Stimulated activated CD4-positive, alpha-beta T cell treated with anti-CD3 and anti-CD28 coated beads, Interleukin-4, amount 100 ng/mL, for 48 hours (primary cell): ENCODE measurements at places on chromosomes 16 and 17.

- no peak for DNase-seq
Measured at GRCh38 chr16:56984639-56985038, 4.7 kb upstream of the NLRC5 start.

DNA sequence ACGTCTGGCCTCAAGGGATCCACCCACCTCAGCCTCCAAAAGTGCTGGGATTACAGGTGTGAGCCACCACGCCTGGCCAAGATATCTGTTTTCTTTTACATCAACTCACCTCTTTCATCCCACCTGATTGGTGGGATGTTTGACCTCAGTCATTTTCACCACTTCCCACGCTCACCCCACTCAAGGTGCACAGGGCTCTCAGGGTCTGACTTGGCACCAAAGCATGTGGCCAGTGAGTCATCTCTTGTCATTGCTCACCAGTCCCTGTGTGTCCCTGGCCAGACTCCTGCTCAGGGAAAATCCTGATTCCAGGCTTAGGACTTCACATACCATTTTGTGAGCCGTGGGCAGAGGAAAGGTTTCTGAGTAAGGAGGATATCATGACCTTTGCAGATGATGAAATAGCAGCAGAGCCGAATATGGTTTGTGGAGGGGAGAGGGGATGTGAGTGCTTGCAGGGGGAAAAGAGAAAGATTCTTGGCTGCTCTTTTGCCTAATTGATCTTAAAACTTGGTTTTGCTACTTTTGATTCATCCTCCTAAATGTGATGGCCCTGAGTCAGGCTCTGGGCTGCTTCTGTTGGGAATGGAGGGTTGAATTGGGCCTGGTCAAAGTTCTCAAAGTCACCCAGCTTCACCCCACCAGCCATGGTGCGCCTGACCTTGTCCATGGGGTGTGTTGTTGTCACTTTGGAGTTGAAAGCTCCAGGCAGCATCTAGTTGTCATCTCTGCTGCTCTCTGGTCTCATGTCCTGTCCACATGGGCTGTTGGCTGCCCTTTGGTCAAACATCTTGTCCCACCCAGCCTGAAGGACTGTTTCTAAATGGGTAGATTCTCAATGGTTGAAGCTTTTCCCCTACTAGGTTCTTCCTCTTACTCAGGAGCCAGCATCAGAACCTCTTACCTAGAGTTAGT, 6.0 kb upstream of the KCNH6 start:
- DNase-seq = peak; percentile 53

- no peak for DNase-seq
Measured at GRCh38 chr16:88476817-88477397, 23.8 kb downstream of the ZFPM1 start.

- DNase-seq = no peak
Measured at GRCh38 chr16:51968749-51969148, 578.2 kb downstream of the TOX3 start.

GRCh38 chr17:74201250-74201649, 2.2 kb upstream of the RPL38 start:
- no peak for DNase-seq

DNA sequence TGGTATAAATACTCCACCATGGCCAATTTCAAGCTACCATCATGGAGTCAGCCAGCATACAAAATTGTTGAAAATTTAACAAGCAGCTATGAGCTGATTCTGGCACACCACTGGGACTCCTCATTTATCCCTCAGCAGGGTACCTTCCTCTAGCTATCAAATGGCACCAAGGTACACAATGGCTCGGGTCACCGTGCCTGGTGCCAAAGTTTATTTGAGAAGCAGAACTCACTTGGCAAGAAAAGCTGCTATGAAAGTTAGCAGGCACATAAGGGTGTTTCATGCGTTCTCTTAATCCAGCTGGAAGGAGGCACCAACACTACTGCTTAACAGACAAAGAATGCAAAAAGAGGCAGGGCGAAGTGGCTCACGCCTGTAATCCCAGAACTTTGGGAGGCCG, 51.6 kb downstream of the IKZF3 start:
- no peak for DNase-seq

GRCh38 chr16:678858-679813, 1.1 kb upstream of the STUB1 start:
- no peak for DNase-seq

- no peak for DNase-seq
Measured at GRCh38 chr17:78128551-78129350, at the start of gene TMC6. TSS of gene TMC6 (minus strand) at chr17:78128755. CDS start at chr17:78126832, 1,923 bp downstream.

DNA sequence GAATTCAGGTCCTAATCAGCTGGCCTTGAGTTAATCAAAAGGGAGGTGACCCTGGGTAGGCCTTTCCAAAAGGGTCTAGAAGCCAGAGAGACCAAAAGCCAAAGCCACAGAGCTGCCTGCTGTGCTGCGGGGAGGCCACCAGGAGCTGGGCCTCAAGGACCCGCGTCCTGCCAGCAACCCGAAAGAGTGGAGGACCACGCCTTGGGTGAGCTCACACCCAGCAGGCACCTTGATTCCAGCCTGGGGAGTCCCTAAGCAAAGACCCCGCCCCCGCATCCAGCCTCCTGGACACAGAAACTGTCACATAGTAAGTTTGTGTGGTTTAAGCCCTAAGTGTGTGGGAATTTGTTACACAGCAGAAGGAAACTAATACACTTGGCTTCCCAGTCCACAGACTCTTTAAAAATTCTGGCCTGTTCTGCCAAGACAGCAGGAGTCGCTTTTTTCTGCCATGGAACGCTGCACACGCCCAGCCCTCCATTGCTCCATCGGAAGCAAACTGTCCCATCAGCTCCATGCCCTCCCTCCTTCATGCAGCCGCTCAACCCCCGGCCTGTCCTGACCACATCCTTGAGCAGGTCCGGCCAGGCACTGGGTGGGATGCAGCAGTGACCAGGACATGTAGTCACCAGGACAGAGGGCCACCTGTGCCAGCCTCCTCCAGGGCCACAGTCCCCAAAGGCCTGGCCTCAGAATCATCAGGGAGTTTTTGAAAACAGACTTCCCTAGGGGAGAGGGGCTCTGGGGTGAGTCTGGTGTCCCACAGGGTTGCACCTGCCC, 20.9 kb upstream of the RASD1 start:
- DNase-seq = no peak

DNA sequence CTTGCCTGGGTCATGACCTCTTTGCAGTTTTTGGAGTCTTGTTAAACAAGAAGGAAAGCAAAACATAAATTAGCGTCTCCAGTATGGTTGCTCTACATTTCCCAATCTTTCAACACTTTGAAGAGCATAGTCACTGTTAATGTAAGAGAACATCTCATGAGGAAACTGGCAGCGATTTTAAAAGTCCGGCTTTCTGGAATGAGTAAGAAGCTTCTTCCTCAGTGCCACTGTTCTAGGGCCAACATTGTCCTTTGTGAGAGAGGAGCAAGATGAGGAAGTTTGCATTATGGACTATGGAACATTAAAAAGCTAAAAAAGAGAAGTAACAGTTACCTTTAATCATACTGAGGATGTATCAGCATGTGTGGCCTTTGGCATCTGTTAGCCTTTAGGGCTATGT, 73.1 kb downstream of the WNT3 start:
- DNase-seq = no peak

- DNase-seq = peak; percentile 9
Measured at GRCh38 chr17:27846042-27846655, 45.8 kb upstream of the NOS2 start.

DNA sequence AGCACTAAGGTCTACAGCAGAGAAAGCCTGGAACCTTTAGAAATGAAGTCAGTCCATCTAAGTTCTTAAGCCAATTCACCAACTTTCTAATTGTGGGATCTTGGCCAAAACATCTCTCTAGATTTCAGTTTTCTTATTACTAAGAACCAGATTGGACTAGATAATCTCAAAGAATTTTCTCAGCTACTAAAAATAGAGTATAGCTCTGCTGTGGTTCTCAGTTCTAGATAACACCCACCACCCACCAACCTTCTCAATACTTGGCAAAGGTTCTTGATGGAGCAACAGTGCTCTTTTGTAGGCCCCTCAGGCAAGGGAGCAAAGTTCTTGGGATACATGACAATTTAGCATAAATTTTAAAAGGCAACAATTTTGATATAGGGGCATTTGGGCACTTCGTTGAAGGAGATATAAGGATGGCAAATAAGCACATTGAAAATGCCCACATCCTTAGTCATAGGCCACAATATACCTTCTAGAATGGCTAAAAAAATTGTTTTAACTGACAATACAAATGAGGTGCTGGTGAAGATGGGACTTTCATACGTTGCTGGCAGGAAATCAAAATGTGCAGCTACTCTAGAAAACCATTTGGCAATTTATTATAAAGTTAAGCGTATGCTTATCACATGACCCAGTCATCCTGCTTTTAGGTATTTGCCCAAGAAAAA, 74.4 kb upstream of the TMEM132E start:
- DNase-seq = no peak

GRCh38 chr17:29179232-29180033, 765 bp downstream of the MYO18A start:
- no peak for DNase-seq

GRCh38 chr17:47810200-47810821, 11.3 kb downstream of the OSBPL7 start:
- no peak for DNase-seq
